ENCODE measurements at places on chromosomes 5 and 9.

DNA sequence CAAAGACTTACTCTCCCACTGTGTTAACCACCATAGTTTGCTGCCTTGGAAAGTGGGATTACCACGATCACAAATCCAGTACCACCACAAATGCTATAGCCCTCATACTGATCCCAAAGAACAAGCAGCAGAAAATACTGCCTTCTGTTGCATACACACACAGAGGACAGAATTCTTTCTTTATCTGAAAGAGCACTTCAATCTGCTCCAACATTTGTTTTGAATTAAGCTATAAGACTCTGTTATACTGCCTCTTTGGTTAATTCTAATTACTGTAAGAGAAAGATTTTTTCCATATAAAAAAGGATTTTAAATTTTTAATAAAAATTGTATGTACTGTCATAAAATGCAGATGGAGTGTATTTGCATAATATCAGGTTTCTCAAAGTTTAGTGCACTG, 69.8 kb downstream of the YIPF5 start:
- no peak for DNase-seq

DNA sequence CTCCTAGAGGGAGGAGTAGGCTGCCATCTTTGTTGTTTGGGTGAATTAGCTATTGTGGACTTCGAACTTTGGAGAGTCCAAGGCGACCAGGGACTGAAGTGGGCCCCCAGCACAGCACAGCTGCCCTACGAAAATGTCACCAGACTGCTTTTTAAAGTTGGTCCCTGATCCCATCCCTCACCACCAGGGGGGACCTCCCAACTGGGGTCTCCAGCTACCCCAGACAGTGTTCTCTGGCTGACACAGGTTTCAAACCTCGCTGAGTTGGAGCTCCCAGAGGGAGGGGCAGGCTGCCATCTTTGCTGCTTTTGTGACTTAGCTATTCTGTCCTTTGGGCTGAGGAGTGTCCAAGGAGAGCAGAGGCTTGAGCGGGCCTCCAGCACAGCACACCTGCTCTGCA, 45.7 kb upstream of the ADRB2 start:
- no peak for DNase-seq

- DNase-seq, result no peak
Measured at GRCh38 chr9:2681981-2682380, 35.3 kb upstream of the KCNV2 start.

DNA sequence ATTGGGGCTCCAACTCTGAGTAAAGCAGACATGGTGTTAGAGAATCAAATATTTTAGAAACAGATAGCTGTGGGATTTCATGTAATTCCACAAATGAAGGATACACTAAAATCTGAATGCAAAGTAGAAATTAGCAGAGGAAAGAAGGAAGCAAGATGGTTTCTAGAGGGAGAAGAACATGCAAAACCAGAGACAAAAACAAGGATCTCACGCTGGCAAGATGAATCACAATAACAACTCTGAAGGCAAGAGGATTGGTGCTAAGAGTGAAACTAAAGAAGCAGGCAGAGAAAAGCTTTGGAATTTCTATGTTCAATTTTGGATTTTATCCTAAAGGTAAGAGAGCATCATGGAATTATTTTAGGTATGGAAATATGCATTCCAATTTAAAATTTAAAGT, 857.2 kb upstream of the COX7C start:
- DNase-seq, result no peak

DNA sequence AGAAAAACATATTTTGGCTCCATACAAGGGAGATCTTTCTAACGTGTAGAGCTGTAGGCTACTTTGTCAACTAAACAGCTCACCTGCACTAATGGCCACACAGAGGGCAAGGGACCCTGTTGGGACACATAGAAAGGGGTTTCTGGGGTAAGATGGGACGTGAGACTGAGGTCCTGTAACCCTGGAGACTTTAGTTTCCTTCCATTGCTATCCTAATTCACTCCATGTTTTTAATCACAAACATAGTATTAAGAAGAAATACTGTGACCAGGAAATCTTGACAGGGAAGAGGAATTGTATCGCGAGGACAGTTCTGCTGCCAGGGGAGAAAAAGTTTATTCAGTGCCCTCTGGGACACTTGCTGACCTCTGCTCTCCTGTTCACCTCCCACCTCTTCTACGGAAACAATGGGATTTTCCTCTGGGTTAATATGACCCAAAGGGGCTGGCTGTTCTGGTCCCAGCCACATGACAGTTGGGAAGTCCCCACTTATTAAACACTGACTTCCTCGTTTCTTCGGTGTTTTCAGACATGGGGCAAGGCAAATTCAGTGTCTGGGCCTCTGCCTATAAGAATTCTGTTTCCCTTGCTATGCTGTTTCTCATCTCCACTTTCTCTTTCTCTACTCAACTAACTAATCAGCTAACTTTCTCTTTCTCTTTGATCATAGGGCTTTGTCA, 106.9 kb upstream of the SEMA6A start:
- no peak for DNase-seq

GRCh38 chr5:122151640-122152039, 22.3 kb downstream of the ZNF474 start:
- no peak for DNase-seq

- DNase-seq, result no peak
Measured at GRCh38 chr9:13444245-13445102, 165.0 kb upstream of the MPDZ start.

GRCh38 chr5:169413416-169413815, 112.5 kb upstream of the SLIT3 start:
- DNase-seq, result no peak

- no peak for DNase-seq
Measured at GRCh38 chr9:129550199-129550839, 70.6 kb downstream of the C9orf50 start.

DNA sequence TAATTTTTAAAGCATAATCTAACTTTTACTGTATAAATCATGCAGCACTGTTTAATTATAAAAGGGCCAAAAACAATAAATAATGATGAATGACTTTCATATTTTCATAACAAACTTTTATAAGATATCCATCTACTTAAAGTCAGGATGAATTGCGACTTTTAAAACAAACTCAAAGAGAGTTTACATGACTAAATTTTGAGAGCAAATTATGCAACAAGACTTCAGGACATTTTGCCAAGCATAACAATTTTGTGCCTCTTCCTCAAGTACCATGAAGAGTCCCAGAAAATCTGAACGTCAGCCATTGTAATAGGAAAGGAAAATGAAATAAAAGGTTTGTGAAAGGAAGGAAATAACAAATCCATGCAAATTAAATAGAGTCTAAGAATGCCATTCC, 24.4 kb downstream of the ERAP1 start:
- DNase-seq, result no peak

- peak; percentile 10 for DNase-seq
Measured at GRCh38 chr9:72362680-72363139, 2.3 kb downstream of the ZFAND5 start.

GRCh38 chr5:32461441-32462120, 17.0 kb upstream of the ZFR start:
- no peak for DNase-seq

- DNase-seq, result no peak
Measured at GRCh38 chr5:40736103-40736875, 19.5 kb downstream of the TTC33 start.

DNA sequence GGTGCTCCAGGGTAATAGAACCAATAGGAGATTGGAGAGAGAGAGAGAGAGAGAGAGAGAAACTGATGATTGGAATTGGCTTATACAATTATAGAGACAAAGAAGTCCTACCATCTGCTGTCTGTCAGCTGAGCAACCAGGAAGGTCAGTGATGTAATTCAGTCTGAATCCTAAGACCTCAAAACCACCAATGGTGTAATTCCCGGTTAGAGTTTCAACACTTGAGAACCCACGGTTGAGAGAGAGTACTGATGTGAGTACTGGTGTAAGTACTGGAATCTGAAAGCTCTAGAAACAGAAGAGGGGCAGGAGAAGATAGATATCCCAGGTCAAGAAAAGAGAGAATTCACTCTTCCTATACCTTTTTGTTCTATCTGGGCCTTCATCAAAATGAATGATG, 775.8 kb downstream of the EFNA5 start:
- DNase-seq, result no peak

GRCh38 chr9:89815903-89816573, 211.2 kb downstream of the GADD45G start:
- DNase-seq, result no peak

GRCh38 chr9:116668970-116669695, 18.0 kb upstream of the TRIM32 start:
- DNase-seq, result no peak

DNA sequence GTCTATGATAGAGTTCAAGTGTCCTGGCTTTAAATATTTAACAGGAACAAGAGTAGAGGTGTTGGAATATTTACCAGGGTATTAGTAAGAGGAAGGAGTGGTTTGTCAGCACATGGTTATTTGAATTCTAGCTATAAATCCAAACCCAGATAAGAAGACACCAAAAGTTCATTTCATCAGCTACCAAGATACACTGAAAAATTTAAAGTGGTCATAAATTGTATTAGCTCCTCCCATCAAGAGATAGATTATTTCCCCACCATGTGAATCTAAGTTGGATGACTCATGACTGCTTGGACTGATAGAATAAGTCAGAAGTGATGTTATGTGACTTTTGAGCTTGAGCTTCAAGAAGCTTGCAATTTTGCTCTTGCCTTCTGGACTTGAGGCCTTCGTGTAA, 72.1 kb upstream of the GRAMD2B start:
- no peak for DNase-seq

- DNase-seq, result no peak
Measured at GRCh38 chr5:177447611-177448243, 1.1 kb downstream of the PRR7 start.

DNA sequence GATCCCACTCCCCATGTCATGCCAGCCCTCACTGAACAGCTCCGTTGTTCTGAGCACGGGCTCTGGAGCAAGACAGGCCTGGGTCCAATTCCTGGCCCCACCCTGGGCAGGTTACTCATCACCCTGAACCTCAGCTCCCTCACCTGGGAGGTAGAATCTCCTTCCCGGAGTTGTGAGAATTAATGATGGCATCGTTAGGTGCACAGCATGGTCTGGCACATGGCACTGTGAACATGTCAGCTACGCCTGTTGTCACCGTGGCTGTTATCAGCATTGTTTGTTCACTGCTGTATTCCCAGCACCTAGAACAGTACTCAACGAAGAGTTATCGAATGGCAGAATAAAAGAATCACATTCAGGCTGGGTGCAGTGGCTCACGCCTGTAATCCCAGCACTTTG, 43.0 kb downstream of the LRSAM1 start:
- DNase-seq, result no peak

- no peak for DNase-seq
Measured at GRCh38 chr9:69932901-69933300, 110.7 kb upstream of the MAMDC2 start.

GRCh38 chr9:116154976-116155697, 1.5 kb downstream of the PAPPA start:
- no peak for DNase-seq

GRCh38 chr5:168800701-168801100, 221.5 kb upstream of the PANK3 start:
- no peak for DNase-seq

DNA sequence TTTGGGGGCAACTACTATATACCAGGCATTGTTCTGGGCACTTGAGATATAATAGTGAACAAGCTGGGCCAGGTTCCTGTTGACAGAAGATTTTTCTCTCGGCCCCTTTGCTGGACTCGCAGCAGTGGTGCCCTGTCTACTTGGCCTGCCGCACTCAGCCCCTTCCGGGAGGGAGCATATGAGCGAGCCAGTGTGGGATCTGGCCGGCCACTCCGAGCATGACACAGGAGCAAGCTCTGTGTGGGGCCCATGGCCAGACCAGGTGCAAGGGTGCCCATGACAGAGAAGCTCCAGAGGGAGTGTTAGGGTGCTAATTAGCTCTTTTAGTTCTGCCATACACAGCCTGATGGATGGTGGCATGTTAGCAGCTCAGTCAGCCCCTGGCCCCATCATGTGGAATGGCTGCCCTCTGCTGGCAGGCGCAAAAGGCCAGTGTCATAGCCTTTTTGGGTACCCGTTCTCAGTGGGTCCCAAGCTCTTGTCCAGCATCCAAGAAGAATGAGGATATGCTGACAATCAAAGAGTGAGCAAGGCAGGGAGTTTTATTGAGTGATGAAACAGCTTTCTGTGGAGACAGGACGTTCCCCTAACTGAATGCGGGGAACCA, 9.3 kb upstream of the KIF4B start:
- DNase-seq, result no peak

DNA sequence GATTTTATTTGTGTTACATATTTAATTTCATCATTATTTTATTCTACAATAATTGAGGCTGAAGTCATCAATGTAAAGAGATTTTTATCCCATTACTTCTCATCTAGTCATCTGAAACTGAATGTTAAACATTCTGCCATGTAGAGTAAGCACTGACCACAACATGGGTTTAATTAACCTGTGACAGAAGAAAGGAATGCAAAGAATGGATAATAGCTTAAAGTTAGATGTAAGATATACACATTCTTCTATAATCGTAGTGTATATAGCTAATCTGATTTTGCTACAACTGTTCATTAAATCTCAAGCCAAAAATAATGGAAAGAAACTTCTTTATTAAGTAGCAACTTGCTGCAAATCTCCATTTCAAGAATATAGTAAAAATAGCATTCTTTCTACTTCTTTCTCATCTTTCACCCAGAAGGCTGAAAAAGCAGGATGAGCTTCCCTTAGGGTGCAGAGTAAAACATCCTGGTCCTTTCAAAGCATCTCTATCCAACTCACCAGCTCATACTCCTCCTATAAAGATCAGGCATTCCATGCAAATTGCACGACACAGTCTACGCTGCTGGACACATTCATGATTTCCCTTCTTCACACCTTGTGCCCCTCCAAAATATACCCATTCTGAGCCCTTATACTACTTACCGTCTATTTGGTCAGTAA, 115.2 kb downstream of the EFNA5 start:
- no peak for DNase-seq

DNA sequence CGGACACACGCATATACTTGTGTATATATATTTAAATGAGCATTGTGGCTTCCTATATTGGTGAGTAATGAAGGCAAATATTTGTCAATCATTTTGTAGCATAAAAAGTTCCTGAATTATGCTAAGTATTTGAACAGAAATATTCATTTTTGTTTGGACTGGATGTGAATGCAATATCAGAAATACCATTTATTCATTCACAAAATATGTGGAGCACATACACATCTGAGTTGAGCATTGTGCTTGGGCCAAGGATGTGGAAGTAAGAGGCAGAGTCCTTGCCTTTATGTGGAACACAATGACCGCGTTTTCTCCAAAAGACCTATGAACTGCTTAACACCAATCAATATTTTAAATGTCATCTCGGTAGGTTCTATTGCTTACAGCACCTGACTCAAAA, 1086.5 kb downstream of the NR2F1-AS1 start:
- no peak for DNase-seq

DNA sequence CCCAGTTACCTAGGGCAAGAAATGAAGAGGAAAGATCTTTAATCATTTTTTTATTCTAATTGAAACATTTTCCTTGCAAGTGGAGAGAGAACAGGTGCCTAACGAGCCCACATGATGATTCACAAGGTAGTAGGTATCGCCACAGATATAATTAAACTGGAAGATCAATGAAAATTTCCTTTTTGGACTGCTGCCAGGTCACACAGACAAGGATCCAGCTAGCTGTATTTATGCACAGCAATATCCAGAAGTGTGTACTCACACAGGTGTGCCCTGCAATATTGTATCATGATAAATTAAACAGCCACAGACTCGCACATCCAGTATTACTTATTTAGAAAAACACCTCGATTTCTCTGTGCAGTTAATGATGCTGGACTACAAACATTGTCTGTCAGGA, 294.0 kb upstream of the SMARCA2 start:
- DNase-seq, result no peak

GRCh38 chr9:136242918-136243525, 2.6 kb downstream of the QSOX2 start:
- DNase-seq, result no peak

Measured in T-helper 1 cell (primary cell).